Esophagus muscularis mucosa (tissue), 4 donors: ENCODE measurements at places on chromosomes 7 and 10. TPM values are rescaled to one million over a fixed set of nuclear protein-coding genes. Genes with fewer than 3 reads are reported as not detected.

Gene FAM221A
- 13.3 TPM for total RNA-seq

Gene ATOH7
- not detected for total RNA-seq

GRCh38 chr10:25453619-25454018, 278.8 kb downstream of the GPR158 start:
- DNase-seq, result no peak

DNA sequence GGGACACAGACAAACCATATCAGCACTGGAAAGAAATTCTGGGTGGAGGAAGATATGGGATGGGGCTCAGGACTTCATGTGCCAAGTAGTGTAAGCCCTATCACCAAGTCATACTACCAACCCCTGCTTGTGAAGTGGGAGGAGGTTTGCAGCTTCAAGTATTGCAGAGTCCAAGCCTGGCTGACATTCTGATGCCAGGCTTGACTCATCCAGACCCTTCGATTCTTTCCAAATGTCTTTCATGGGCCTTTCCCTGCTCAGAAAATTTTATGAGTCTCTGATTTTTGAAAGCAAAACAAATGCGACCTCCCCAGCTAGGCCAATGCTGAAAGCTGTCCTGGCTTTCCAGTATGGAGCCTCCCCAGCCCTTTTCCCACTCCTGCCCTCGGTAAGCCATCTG, 45.1 kb upstream of the SMNDC1 start:
- no peak for DNase-seq

- DNase-seq, result no peak
Observed at GRCh38 chr7:106375499-106375898, 90.7 kb upstream of the NAMPT start.

DNA sequence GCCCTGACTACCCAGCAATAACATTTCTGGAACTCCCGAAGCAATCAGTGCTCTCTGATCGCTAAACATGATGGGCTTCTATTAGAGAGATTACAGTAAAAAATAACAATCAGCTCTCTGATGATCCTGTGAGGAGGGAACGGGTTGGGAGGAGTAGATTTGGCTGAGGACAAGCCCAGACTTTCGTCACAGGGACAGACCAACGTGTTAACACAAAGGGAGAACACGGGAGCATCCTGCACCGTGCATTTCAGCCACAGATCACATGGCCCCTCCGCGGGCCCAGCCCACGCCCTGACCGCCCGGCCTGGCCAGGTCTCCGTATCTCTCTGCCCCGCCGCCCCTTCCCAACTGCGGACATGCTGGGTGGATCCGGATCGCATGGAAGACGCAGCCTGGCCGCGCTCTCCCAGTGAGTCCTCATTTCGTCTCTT, 95.0 kb upstream of the AGBL3 start:
- no peak for DNase-seq

DNA sequence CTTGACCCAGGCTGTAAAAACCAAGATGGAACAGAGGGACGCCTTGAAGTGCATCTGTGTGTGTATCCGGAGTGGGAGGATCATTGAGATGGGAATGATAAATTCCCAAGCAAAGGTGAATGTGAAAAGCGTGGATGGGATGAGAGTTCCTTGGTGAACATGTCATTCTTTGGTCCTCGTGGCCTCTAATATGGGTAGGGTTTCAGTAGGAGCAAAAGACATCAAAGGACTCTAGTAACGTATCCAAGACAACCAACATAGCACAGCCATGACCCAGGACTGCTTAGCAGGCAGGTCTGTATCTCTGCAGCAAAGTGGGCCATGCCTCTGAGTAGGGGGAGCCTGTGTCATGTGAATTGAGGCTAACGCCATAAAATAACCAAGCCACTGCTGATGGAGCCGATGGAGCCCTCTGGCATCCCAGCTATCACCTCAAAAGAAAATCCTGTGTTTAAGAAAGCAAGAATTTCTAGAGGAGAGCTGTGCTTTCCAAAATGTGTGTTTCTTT, 98.6 kb downstream of the CCDC3 start:
- no peak for DNase-seq

- DNase-seq, result no peak
Observed at GRCh38 chr7:133412942-133413341, 160.1 kb downstream of the EXOC4 start.

DNA sequence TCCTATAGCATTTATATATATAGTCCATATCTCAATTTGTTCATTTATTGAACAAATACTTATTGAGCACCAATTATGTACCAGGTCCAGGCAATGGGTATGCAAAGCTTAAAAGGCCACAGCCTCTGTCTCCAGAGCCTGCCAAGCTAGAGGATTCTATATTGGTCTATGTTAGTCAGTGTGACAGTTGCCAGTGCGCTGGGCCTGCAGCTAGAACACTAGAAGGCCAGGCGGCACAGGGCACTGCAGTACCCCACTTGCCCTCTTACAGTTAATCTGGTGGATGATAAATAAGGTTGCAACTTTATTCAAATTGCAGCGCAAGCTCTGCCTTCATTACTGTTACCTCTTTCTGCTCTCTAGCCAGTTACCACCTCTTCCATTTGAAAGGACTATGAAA, 68.8 kb downstream of the PPP1R3C start:
- DNase-seq, result no peak

DNA sequence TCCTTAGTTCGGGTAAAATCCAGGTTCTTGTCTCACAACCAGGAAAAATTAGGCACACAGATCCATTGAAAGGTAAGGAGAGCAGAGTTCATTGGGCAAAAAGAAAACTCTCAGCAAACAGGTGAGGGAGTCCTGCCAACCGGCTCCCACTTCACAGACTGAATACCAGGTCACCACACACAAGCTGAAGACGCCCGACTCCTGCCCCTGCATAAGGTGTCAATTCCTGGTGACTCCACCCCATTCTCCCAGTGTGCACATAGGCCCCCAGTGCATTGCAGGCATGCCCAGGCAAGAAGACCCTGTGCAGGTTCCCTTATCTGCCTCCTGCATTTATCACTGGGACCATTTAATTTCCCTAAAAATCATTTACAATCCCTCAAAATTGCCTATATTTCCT, 354.6 kb downstream of the LRRTM3 start:
- no peak for DNase-seq

DNA sequence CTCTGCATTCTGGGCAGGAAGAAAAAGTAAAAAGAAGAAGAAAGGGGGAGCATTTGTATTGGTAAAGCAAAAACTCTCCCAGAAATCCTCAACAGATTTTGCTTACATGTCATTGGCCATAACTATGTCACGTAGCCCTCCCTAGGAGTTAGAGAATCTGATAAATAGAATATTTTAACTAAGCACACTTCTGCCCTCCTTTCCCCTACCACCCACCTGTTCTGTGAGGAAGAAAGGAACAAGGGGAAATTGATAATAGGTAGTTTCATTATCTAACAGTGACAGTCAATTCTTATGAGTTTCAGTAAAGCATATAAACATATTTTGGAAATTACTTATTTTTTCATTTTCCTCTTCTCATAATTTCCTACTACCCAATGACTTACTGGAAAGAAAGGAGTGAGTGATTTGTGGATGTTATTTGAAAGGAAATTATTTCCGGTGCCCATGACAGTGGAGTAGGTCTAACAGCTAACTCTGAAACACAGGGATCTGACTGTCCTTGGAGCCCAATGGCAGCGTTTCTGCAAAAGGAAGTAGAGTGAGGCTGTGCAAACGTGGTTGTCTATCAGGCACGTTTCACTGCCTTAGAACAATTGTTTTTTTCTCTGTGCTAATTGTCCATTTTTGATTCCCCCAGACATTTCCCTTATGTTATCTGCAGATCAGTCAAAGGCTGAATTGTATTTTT, 128.6 kb upstream of the MDFIC start:
- no peak for DNase-seq

DNA sequence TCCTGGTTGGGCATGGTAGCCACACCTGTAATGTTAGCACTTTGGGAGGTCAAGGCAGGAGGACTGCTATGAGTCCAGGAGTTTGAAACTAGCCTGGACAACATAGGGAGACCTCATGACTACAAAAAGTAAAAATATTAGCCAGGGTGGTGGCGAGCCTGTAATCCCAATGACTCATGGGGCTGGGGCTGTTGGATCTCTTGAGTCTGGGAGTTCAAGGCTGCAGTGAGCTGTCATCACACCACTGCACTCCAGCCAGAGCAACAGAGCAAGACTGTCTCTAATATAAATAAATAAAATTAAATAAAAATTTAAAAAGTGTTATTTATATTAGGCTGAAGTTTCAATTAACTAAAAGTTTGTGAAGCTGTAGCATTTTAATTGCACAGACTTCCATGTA, 207.3 kb downstream of the NXPH1 start:
- no peak for DNase-seq
